ENCODE measurements at places on chromosomes 11 and 22.

DNA sequence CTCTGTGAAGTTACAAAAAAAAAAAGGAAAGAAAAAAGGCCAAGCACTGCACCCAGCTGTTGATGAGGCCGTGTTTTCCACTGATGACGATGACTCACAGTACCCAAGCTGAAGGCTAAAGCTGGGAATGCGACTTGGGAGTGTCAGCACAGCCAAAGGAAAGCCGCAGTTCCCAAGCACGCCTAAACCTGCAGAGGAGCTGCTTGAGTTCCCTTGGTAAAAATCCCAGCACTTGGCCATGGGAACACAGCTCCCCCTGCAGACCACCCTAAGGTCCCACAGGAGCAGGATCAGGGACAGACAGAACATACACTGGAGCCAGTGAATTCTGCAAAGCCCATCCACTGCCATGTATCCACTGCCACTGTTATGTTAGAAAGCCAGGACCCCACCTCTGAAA, 39.9 kb downstream of the SERGEF start:
- no peak for DNase-seq

DNA sequence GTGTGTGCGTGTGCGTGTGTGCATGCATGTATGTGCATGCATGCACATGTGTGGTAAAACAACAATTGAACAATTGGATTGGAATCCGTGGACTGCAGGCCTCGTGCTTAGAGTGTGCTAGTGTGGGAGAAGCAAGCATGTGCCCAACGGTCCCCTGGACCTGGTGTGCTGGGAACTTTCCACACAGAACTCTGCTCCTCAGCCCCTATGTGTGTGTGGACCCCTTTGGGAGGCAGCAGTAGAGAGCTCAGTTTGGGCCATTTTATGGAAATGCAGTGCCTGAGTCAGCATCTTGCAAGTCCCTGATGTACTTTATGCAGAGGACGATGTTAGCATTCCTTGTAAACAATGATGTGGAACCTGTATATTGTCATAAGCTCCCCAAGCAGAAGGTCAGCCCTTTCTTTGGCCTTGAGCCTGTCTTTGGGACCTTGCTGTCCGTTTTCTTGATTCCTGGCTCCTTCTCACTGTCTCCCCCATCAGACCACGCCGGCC, 167.3 kb downstream of the TBC1D22A start:
- no peak for DNase-seq

DNA sequence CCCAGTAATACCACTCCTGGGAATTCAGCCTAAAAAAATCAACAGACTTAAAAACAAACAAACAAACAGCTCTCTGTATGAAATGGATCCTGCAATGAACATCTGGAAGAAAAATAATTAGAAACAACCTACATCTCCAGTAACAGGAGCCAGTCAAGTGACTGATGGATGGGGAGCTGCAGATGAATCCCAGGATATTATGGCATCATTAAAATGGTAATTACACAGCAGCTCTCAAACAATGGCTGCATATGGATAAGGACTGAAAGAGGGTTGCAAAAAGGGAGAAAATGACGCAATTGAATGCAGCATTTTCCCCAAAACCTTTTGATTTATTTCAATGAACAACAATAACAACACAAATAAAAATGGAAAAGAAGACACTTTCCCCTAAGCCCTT, 4.1 kb downstream of the NPTXR start:
- no peak for DNase-seq

GRCh38 chr11:120554766-120555432, 43.4 kb downstream of the GRIK4 start:
- no peak for DNase-seq

DNA sequence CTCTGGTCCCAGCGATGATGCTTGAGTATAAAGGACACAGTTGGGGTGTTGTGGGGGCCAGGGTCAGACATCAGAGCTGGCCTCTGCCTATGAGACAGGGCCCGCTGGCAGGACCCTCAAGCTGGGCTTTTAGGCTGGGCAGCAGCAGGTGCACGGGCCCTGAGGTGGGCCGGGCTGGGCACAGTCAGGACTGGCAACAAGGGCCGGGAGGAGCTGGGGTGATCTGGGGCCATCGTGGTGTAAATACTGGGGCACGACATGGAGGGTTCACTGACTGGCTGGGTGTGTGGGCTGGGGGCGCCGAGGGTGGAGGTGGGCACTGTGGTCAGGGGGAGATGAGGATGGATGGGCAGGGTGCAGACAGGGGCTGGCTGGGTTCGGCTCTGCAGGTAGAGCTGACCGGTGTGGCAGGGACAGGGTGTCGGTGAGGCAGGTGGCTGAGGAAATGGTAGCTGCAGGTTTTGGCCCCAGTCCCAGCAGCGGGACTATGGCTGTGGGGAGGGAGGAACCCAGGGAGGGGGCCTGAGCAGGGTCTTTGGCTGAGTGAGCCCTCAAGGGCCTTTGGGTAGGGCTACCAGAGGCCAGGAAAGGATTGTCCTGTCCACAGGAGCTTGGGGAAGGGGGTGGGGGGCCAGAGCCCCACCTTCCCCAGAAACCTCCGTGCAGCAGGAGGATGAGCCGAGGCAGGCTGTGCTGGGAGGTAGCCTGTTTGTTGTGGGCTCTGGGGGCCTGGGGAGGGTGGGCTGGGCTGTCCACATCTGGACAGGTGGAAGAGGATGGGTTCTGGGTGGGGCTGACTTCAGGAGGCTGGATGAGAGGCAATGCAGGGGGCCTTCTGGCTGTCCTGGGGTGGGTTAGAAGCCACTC, 81.4 kb downstream of the KCNQ1 start:
- DNase-seq, result no peak

- no peak for DNase-seq
These were observed 22.2 kb downstream of the BLID start for GRCh38 chr11:122093731-122094275.

DNA sequence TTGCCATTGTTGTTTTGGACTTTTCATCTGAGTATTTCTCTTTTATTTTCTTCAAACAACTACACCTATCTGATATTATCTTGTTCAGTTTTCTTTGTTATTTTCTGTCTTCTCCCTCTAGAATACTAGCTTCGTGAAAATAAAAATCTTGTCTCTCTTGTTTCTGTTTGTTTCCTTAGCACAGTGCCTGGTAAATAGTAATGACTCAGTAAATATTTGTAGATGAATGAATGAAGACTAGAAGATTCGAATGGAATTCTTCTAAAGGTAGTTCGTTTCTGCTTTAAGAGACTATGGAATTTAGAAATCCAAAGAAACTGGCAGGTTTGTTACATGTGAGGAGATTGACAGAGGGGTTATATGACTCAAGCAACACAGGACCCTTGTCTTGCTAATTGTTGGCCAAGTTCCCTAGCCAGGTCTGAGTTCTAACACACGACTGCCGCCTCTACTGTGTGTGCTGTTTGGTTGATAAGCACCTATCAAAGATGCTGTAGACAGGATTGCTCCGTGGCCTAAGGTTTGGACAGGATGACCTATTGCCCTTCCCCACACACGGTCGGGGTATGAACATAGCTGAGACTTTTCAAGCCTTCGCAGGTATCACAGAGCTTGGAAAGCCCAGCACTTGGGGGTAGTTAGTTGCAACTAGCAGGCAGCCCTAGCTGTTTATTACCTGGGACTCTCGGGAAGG, 831 bp upstream of the TMEM135 start:
- no peak for DNase-seq

GRCh38 chr22:23278883-23279675, 98.8 kb downstream of the BCR start:
- peak; percentile 36 for DNase-seq
